Naive B cell (primary cell): ENCODE measurements at places on chromosomes 3 and 15.

- DNase-seq, result no peak
Measured at GRCh38 chr15:43346305-43346704, 15.9 kb upstream of the LCMT2 start.

- no peak for DNase-seq
Measured at GRCh38 chr3:194935061-194935460, 249.4 kb downstream of the FAM43A start.

GRCh38 chr3:14481018-14481645 is 59.0 kb downstream of the GRIP2 start:
- DNase-seq, result no peak

DNA sequence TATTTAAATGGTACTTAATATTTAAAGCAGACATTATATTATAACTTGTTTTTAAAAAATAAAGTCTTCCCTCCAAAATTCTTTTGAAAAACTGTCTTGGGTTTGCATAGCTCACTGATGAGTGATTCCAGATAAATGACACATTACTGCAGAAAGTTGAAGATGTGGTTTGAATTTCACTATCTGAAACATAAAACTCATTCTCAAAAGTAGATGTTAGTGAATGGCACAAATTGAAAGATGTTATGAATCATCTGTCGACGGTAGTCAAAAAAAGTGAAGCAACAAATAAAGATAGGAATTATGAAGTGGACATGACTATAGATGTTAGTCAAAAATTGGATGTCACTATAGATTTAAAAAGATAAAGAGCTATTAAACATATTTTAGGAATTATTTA is 280.5 kb downstream of the GAP43 start:
- no peak for DNase-seq

DNA sequence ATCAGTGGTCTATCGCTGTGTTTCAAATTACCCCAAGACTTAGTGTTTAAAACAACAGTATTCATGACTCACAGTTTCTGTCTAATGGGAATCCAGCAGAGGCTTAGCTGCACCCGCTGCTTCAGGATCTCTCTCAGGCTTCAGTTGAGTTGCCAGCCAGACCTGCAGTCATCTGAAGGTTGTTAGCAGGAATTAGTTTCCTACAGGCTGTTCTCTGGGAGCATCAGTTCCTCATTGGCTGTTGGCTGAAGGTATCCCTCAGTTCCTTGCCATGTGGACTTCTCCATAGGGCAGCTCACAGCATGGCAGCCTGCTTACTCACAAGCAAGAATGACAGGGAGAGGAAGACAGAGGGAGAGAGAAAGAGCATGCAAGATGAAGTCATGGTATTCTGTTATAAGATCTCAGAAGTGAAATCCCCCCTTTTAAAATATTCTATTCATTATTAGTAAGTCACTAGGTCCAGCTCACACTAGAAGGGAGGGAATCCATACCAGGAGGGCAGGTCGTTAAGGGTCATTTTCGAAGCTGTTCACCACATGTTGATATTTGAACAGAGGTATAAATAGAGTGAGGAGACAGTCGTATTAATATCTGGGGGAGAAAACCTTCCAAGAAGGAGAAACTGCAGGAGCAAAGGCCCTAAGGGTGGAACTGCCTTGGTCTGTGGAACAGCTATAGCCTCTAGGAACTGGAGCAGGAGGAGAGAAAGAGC is 473.9 kb upstream of the PPP2R3A start:
- no peak for DNase-seq

GRCh38 chr3:135567223-135567622 is 398.3 kb upstream of the PPP2R3A start:
- no peak for DNase-seq

DNA sequence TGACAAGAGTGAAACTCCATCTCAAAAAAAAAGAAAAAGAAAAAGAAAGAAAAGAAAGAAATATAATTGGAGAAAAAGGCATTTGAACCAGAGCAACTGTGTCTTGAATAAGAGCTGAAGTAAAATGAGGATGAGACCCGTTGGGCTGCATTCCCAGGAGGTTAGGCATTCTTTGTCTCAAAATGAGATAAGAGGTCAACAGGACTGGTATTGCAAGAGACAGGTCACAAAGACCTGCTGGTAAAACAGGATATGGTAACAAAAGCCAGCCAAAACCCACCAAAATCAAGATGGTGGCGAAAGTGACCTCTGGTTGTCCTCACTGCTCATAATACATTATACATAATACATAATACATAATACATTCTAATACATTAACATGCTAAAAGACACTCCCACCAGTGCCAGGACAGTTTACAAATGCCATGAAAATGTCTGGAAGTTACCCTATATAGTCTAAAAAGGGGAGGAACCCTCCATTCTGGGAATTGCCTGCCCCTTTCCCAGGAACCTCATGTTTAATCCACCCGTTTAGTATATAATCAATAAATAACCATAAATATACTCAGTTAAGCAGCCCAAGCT is 8.6 kb upstream of the TIPIN start:
- no peak for DNase-seq

DNA sequence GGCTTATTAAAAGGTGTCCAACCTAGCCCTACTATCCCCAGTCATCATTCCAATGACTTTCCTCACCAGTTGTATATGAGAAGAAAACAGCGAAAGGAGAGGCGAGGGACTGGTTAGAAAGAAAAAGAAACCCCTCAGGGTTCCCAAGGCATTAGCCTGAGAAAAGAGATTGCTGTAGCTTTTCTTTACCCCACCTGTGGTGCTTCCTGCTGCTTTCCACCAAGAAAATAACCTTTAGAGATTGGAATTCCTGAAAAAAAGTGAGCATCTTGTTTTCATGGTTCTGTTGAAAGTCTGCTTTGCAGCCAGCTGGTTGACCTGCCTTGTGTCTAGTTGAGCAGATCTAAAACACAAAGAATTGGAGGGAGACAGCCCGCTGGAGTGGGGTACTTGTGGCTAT is 196.4 kb downstream of the CADPS start:
- no peak for DNase-seq

- no peak for DNase-seq
Measured at GRCh38 chr15:56587686-56588085, 122.7 kb upstream of the MNS1 start.

DNA sequence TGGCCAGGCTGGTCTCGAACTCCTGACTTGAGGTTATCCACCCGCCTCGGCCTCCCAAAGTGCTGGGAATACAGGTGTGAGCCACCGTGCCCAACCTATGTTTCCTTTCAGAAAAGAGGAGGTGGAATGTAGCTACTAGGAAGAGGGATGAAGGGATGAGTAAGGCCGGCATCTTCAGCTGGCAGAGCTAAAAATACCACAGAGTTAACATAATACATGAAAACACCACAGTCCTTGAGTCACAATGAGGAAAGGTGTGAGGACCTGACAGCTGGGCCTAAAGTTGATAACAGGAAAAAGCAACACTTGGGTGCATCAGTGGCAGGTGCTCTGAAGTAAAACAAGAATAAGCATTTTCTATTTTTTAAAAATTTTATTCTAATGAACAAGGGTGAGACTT is 392.2 kb downstream of the DIPK2A start:
- no peak for DNase-seq

GRCh38 chr3:186308549-186308948 is 53.5 kb downstream of the DGKG start:
- DNase-seq, result no peak

GRCh38 chr3:12489368-12489767 is 5.1 kb downstream of the TSEN2 start:
- DNase-seq, result no peak

GRCh38 chr15:77688266-77688665 is 55.6 kb upstream of the LINGO1 start:
- DNase-seq, result no peak

- no peak for DNase-seq
Measured at GRCh38 chr3:3801494-3801841, 2.2 kb downstream of the LRRN1 start.

DNA sequence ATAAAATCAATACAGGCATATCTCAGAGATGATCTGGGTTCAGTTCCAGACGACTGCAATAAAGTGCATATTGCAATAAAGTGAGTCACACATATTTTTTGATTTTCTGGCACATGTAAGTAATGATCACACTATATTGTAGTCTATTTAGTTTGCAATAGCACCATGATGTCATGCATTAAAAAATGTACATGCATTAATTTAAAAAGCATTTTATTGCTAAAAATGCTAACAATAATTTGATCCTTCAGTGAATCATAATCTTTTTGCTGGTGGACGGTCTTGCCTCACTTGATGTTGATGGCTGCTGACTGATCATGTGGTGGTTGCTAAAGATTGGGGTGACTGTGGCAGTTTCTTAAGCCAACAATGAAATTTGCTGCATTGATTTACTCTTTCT is 511.1 kb downstream of the OTOL1 start:
- DNase-seq, result no peak

DNA sequence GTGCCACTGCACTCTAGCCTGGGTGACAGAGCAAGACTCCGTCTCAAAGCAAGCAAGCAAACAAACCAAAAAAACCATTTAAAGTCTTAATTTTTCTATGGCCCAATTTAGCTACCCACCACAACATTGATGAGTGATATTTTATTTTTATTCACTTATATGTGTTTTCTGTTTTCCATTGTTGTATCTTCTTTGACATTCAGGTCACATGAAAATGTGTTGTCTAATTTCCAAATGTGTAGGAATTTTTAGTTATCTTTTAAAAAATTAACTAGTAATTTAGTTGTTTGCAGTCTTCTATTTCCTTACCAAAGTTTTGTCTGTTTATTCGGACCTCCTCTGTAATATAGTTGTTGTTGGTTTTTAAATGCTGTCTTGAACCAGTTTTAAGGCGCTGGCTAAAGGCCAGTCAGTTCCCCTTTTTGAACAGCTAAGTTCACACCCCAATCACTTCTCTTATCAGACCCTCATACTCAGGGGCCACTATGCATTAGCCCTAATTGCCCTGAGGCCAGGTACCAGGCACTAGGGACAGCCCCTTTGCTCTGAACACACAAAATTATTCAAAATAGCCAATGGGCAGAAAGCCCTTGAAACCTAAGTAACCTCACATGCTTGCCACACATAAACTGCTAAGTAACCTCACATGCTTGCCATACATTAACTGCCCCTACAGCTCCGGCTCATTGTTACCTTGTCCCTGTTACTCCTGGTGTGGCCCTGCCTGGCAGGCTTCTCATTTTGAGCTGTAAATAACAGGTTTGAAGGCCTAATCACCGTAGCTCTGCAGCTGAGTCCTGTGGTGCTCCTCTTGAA is 4.3 kb upstream of the CCR4 start:
- DNase-seq, result no peak

DNA sequence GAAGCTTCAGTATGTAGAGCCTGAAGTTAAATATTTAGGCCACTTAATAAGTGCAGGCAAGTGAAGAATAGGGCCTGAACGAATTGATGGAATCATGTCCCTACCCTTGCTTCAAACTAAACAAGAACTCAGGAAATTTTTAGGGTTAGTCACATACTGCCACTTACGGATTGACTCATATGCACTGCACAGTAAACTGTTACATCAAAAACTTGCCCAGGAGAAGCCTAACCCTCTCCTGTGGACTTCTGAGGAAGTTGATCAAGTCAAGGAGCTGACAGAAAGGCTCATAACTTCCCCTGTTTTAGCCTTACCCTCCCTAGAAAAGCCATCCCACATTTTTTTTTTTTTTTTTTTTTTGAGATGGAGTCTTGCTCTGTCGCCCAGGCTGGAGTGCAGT is 20.6 kb upstream of the KBTBD12 start:
- no peak for DNase-seq

DNA sequence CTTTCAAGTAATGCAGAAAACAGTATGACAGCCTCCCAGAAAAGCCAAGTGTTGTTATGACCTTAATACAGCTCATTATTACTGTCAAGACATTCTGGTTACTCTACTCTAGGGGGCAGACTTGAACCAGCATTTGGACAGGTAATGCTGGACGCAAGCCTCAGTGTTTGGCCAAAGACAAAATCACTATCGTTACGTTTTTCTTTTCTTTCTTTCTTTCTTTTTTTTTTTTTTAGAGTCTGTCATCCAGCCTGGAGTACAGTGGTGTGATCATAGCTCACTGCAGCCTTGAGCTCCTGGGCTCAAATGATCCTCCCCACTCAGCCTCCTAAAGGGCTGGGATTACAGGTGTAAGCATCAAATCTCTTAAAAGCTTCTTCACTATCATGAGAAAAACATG is 29.4 kb upstream of the TMEM45A start:
- no peak for DNase-seq

DNA sequence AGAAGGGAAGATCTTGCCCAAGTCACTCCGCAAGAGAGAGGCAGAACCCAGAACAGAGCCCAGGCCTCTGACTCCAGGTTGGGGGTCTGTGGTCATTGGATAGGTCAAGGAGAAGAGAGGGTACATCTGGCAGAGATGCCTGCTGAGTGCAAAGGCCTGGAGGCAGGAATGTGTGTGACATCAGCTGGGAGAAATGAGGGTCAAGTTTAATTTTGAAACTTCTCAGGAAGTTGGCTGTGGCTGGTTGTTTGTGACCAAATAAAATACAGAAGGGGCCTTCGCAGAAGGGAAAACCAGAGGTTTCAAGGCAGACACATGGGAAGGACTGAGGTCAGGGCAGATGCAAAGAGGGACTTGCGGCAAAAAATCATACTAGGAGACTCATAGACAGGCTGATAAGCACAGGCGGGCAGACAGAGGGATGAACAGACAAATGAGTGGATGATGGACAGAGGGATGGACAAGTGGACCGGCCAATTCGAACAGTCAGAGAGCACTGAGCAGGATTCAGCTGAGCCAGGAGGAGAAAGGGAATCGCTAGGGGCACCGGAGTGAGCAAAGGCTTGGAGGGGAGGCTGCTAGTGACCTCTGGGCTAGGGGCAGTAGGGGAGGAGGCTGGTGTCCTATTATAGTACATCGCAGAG is 28.8 kb upstream of the CACNA2D2 start:
- DNase-seq, result no peak

DNA sequence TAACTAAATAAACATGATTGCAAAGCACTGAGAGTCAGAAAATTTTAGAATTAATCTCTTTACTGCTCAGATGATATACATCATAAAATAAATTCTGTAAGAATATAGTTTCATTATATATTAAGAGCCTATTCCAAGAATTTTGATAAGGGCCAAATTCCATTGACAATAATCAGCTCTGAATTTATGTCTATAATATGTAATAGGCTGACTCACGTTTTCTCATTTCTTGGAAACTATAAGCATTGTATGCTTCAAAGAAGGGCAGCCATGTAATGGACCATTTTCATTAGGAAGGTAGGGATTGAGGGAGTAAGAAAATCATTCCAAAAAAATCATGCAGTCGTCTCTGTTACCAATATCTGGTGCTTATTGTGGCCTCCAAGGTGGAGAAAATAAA is 315.9 kb downstream of the ZIC4 start:
- DNase-seq, result no peak

DNA sequence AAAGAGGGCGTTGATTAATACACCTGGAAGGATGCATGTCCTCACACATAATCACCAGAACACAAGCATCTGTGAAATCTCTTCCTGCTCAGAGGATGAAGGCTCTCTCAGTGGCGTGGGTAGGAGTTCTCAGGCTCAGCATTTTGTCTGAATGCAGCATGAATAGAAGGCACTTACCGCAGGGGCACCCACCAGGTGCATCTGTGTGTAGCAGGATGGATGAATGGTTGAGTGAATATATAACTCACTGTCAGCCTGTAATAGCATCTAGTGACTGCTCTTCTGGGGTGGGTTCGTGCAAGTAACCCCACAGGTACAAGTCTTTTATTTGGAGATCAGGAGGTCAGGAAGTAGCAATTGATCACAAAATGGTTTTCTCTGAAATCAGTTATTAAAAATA is 143.0 kb downstream of the SQOR start:
- no peak for DNase-seq

- no peak for DNase-seq
Measured at GRCh38 chr3:21542656-21543379, 208.2 kb downstream of the ZNF385D start.
